ENCODE measurements at places on chromosomes 6 and 20. TPM values are rescaled to one million over a fixed set of nuclear protein-coding genes. Genes with fewer than 3 reads are reported as not detected.

GRCh38 chr20:58349570-58349969 lies 39.5 kb upstream of the VAPB start:
- DNase-seq: no peak

- no peak for DNase-seq
These were observed 20.0 kb upstream of the KCNK5 start for GRCh38 chr6:39249278-39249677.

DNA sequence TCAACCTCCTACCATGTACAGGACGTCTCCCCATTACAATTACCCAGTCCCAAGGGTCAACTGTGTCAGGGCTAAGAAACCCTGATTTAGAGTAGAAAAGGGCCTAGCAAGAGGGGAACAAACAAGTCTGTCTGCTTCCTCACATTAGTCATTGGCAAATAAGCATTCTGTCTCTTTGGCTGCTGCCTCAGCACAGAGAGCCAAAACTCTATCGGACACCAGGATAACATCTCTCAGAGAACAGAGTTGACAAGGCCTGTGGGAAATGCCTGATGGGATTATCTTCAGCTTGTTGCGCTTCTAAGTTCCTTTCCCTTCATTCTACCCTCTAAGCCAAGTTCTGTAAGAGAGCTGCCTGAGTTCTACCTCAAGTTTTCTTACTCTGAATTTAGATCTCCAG lies 19.0 kb upstream of the VSX1 start:
- DNase-seq: no peak

GRCh38 chr6:5383856-5384255 lies 122.5 kb downstream of the FARS2 start:
- DNase-seq: no peak

GRCh38 chr6:167956983-167957492 lies 40.4 kb upstream of the KIF25 start:
- no peak for DNase-seq

DNA sequence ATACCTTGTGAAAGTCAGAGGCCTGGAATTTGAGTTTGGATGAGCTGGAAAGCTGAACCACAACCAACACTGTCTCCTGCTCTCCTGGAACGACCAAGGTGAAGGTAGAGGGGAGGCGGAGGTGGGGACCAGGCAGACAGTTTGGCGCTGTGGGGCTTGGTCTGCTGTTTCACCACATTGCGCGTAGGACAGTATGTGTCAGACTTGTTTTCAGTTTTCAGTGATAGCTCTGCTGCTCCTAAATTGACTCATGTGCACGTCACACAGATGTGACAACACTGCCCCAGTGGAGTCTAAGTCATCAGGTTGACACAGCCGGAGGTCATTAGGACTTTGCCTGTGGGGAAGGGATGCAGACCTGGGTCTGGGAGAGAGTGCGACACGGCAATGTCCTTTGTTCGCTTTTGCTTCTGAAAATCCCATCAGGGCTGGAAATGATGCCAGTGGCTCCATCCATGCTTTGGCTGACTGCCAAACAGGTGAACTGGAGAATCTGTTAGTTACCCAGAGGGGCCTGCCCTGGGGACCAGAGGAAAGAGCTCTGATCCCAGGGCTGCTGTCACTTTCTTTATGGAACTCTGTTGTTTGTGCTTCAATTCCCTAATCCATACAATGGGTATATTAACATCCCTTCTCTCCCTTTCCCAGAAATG lies 255.5 kb downstream of the CDC5L start:
- no peak for DNase-seq

DNA sequence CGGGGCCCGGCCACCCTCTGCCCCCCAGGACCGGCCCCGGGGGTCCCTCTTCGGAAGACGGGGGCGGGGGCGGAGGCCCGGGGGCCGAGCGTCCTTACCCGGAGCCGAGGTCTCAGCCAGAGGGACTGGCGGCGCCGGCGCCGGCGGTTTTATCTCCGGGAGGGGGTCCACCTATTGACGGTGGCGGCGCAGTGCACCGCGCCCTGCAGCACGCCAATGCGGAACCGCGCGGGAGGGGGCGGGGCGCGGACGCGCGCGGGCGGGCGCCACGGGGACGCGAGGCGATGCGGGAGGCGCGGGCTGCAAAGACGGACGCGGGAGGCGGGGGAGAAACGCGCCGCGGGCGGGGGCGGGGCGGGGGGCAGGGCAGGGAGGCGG lies at the start of gene EEF1A2:
EEF1A2 (minus strand) TSS at position 124 of the 378 bp plus-strand sequence. CDS start 1,320 bp downstream, outside the sequence.
- DNase-seq: peak; percentile 62

DNA sequence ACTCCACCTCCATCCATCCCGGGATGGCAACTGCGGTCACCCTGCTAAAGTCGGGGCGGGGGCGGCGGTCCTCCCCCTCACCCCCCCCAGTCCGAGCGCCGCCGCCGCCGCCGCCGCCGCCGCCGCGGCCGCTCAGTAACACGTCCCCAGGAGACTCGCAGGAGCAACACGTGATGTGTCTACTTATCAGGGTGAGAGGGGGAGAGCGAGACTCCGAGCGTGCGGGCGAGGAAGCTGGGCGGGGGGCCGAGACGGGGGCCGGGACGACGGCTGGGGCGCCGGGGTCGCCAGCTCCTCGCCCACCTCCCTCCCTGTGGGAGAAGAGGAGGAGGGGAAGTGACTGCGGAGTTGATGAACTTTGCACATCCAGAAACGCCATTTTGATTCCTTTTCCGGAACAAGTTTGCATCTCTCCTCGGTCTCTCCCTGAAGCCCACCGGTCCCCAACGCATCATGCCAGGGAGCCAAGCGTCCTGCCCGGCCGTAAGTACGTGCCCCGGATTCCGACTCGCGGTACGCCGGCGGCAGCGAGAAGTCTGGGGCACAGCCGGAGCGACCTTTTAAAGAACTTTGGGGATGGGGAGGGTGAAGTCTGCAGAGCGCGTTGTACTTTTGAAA lies at the start of gene RREB1:
RREB1 (plus strand) TSS at position 384 of the 618 bp plus-strand sequence. CDS start 73,951 bp downstream, outside the sequence.
- DNase-seq: peak; percentile 60

DNA sequence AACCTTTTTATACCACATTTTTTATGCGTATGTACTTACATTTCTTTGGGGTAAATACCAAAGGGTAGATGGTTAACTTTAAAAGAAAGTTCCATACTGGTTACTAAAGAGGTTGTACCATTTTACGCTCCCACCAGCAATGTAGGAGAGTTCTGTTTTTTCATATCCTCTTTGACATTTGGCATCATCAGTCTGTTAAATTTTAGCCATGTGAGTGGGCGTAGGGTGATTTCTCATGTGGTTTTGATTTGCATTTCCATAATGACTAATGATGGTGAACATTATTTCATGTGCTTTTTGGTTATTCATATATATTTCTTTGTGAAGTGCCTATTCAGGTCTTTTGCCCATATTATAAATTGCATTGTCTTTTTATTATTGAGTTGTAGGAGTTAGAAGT lies 194.2 kb downstream of the PRL start:
- DNase-seq: no peak

GRCh38 chr6:114142258-114142657 lies 171.3 kb upstream of the HDAC2 start:
- DNase-seq: no peak

DNA sequence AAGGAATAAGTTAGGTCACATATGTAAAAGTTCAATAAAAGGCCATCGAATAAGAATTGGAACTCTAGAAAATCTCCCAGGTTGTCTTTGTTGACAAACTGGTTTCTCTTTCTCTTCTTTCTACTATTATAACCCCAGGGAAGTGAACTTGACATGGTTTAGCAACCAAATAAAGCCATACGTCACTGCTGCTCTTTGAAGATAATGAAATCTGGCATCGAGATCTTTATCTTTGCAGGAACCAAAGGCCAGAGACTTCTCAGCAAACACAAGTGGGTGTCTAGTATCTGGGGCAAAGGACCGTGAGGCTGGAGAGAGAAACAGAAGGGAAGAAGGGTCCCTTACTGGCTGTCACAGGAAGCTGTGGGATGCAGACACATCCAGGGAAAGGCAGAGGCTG lies 286.7 kb upstream of the CDYL start:
- DNase-seq: no peak

- no peak for DNase-seq
These were observed 14.0 kb downstream of the KIAA1755 start for GRCh38 chr20:38246357-38247165.

- no peak for DNase-seq
These were observed 143.5 kb downstream of the FLRT3 start for GRCh38 chr20:14193885-14194284.

DNA sequence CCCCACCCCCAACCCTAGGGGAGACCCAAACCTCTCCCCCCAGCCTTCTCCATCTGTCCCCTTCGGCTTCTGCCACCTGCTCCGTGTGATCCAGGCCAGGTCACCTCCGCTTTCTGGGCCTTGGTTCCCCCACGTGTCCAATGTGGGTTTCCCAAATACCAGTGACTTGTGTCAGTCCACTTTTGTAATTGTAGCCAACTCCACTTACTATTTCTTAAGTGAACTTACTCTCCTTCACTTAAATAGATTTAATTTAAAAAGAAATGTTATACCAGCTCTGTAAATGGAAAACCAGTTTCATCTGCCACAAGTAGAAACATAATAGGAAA lies 10.0 kb upstream of the FAM110A start:
- no peak for DNase-seq

GRCh38 chr6:16494793-16495192 lies 256.4 kb downstream of the GMPR start:
- DNase-seq: no peak

DNA sequence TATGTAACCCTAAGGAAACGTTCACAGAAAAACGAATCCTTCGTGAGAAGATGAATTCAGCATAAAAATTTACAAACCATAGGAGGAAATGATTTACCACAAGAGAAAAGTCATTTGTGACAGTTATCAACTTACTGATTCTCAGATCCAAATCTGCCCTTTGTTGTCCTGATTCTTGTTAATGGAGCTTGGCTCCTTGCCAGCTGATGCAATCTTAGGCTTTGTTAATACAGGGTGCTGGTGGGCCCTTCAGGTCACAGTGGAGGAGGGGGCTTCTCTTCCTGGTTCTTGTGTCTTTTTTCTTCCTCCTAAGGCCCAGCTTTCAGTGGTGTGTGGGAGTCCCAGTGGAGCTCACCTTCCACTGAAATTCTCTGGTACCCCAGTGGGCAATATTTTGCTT lies 108.4 kb upstream of the MAP3K7 start:
- DNase-seq: no peak

GRCh38 chr6:68738039-68738438 lies 103.0 kb downstream of the ADGRB3 start:
- DNase-seq: no peak

- no peak for DNase-seq
These were observed 136.3 kb upstream of the MLIP start for GRCh38 chr6:53974941-53975340.

DNA sequence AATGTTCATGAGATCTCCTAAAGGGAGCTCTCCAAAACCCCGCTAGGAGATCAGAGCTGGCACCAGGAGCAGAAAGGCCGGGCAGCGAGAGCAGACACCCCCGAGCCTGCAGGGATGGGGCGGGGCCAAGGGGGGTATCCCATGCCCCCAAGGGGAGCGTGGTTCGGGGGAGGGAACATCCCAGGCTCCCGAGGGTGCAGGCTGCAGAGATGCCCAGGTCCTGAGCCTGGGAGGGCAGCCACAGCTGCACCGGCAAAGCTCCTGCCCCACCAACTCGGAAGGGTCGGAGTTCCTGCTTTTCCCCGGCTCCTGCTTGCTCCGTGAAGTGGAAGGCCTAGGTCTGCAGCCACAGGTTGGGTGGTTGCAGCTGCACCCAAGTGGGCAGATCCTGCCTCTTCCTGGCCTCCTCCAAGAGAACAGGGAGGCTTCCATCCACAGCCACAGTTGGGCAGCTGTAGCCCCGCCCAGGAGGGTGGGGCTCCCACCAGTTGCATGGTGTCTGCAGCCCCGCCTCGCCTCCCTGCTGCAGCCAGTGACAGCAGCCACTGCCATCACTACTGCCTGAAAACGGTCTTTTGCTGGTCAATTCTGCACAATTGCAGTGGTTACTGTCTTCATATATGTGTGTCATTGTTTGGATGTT lies 13.4 kb upstream of the GMNN start:
- no peak for DNase-seq

DNA sequence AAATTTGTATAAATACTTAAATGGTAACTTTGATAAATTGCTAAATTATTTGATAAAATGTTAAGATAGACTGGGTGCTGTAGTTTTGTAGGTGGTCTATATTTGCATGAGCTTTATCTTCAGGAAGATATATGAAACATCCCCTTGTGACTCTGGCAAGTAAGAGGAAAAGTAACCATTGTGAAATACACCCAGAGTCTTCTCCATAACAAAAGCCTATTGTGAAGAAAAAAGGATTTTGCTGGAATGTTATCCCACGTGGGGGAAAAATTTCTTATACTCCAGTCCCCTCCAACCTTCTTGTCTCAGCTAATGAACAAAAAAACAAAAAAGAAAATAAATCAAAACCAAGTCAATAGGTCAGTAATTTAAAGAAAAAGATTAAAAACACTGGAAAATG lies 600.7 kb downstream of the HDGFL1 start:
- DNase-seq: no peak

DNA sequence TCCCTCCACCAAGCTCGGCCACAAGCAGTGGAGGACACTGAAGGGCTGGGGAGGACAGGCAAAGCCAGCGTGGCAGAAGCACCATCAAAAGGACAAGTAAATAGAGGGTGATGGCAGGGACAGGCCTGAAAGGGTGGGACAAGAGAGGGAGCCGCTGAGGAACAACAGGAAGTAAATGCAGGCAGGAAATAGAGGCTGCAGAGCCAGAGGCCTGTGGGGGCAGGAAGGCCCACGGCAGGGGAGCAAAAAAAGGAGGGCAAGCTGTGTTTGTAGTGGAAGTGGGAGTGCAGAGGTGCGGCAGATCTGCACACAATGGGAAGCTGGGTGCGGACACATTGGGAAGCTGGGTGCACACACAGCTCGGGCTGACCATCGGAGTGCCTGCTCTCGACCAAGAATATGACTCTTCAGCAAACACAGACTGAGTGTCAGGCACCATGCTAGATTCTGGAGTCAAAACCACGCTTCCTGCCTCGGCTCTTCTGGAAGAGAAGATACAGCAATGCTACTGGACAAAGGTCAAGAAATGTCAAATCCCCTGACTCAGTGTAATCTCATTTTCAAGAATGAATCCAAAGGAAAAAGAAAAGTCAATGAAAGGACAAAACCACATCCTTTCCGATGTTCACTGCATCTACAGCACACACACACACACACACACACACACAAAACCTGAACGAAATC lies 40.4 kb upstream of the RAB22A start:
- DNase-seq: no peak

GRCh38 chr6:75128878-75129570 lies 76.8 kb downstream of the COL12A1 start:
- DNase-seq: no peak

- no peak for DNase-seq
These were observed 33.9 kb upstream of the PTPRK start for GRCh38 chr6:128554302-128554701.

Gene ESR1
- 1.5 TPM for polyA plus RNA-seq

Gene POPDC3
- polyA plus RNA-seq: not detected

Gene UBD
- not detected for polyA plus RNA-seq

Gene C20orf96
- polyA plus RNA-seq: 1.1 TPM

Gene ZKSCAN8
- 0.52 TPM for polyA plus RNA-seq

Gene NKAPL
- polyA plus RNA-seq: 0.21 TPM

Gene SAPCD1
- not detected for polyA plus RNA-seq

Gene GSTA2
- not detected for polyA plus RNA-seq

Gene TGM3
- not detected for polyA plus RNA-seq

Gene LY6G6D
- polyA plus RNA-seq: not detected

Gene SIRPA
- not detected for polyA plus RNA-seq

Gene KIFC1
- polyA plus RNA-seq: 0.92 TPM

Gene SLC22A1
- polyA plus RNA-seq: not detected
